ENCODE measurements at places on chromosomes 3 and 15. TPM values are rescaled to one million over a fixed set of nuclear protein-coding genes. Genes with fewer than 3 reads are reported as not detected.

The PLSCR4 gene
- total RNA-seq: 54.6 TPM

The GOLGA8B gene
- 57.2 TPM for total RNA-seq

The CORO2B gene
- 14.1 TPM for total RNA-seq

The SLC15A2 gene
- total RNA-seq: 0.29 TPM

The PDZRN3 gene
- 18.3 TPM for total RNA-seq

The CCR3 gene
- not detected for total RNA-seq

The SLC7A14 gene
- 0.29 TPM for total RNA-seq

DNA sequence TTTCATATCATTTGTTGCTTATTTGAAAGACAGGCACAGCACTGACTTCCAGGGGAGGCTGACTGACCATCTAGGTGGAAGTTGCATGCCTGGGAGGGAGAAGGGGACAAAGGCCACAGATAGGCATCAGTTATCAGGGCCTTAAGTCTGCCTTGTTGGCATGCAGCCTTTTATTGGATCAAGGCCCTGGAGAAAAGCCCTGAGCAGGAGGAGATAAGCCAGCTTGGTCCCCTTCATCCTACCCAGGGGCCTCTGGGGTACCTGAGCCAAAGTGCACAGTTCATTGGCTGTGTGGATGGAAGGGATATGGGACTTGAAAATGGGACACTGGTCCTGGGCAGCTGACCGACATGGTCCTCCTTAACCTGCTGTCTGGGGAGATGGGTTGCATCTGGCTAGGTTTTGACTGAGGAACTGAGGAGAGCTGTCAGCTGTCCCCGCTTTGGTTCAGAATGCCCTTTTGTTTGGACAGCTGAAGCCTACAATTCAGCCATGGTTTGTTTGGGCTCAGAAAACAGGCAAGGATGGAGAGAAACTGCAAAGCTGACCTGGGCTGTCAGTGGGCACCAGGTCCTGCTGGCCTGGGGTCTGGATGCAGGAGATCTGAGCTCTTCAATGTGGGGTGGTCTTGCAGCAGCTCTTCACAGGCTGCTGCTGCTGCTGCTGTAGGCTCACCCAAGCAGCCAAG lies 60.0 kb downstream of the FLNB start:
- DNase-seq: peak; percentile 37

DNA sequence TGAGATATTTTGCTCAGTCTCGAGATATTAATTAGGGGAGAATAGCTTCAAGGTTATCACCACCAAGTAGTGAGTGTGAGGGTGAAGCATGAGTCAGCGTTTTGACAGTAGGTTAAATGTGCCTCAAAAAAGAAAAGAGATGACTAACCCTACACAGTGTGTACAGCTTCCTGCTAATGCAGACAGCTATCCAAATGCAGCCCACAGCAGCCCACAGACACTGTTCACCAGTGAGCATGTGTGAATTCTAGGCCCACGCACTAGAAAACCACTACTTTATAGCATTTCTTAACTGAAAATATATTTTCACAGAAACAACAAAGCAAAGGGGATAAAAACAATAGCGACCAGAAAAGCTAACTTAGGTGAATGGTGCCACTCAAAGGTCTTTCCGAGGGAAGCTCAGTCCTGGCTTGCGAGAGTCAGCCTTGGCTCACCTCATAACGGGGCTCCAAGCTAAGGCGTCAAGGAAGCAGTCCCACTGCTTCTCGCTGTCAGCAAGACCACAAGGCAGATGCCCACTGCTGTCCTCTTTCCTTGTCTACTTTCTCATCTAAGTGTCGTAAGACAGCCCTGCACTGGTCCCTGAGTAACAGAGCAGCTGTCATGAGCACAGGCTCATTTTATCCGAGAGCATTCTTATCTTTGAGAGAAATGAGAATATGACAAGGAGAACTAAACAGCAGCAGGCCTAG lies 47.6 kb downstream of the TXNRD3 start:
- DNase-seq: peak; percentile 74

GRCh38 chr3:52153389-52154096 lies 680 bp downstream of the POC1A start:
- DNase-seq: peak; percentile 72

DNA sequence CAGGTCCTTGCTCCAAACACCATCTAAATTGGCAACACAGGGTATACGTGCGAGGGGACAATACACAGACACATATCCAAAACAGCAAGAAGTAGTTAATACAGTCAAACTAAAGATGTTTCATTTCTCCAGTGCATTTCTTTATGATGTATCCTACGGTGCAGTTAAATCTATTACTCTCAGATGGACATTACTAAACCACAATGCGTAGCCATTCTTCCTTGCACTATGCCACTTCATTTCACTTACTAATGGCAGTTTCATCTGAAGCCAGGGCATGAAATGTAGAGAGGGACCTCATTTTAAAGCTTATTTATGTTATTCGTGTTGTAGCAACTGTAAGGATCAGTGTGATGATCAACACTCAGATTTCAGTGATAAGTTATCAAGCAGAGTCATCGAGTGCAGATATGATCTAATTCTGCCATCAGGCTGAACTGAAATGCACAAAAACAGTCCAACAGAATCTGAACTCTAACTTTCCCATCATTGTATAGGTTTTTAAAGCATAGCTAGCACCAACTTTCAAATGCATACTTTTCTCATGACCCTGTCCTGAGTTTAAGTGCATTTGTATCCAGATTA lies 14.5 kb downstream of the TNIK start:
- DNase-seq: no peak

GRCh38 chr3:22318325-22318724 lies 567.3 kb upstream of the ZNF385D start:
- no peak for DNase-seq

DNA sequence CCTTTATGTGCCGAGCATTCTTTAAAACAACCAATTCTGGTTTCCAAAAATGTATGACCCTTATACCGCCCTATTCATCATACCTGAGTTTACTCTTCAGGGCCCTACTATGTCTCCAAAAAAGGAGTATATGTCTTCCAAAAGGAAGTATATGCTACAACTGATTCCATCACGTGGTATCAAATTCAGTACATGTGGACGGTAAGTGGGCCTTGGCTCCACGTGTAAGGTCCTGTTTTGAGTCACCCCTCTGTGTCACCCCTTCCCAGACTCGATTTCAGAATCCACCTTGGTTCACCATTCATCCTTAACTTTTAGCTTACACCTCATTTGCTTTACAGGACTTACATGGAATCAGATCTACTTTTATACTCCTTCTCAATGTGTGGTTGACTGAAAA lies 37.8 kb downstream of the ABHD2 start:
- DNase-seq: no peak

- DNase-seq: no peak
Measured at GRCh38 chr3:77320514-77320913, 280.6 kb downstream of the ROBO2 start.

GRCh38 chr3:13853978-13854296 lies 25.9 kb downstream of the WNT7A start:
- peak; percentile 68 for DNase-seq

DNA sequence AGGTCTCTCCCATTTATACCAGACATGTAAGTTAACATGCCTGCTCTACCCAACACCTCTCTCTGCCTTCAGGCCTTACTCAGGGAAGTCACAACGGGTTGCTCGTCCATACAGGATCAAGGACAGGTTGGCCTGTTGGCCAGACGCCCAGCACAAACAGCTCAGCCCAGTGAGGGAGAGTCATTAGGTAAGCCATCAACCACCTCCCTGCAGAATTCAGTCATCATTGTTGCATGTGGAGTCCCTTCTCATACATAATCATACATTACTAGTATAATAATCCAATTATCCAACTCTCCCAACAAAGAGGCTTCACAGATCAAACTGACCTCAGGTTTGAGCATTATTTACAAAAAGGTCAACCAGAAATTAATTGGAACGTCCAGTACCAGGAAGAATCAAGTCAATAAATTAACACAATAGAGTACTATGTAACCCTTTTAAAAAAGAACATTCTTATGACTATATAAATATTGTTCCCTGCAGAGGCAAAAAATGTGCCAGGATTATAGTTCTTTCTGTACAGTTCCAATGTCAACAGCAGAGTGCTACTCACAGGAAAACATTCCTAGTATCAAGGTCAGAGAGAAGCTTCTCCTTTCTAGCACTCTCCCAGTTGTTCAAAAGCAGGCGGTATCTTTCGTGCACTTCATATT lies 33.2 kb downstream of the HOMER2 start:
- DNase-seq: no peak

DNA sequence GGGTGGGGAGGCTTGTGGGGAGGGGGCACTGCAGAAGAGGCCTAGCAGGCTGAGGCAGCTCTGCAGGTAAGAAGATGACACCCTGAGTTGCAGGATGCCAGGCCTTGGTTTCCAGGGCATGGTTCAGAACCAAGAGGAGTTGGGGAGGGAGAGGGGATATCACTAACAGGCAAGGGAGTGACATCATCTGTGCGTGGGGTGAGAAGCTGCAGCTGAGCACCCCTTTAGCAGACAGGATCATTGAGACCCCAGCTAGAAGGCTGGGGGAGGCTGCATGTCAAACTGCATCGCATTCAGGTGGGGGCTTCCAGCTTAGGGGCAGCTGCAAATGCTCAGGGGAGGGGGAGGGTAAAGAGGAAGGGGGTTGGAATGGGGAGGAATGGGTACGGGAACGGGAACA lies 23.0 kb downstream of the CACNA2D2 start:
- DNase-seq: no peak

DNA sequence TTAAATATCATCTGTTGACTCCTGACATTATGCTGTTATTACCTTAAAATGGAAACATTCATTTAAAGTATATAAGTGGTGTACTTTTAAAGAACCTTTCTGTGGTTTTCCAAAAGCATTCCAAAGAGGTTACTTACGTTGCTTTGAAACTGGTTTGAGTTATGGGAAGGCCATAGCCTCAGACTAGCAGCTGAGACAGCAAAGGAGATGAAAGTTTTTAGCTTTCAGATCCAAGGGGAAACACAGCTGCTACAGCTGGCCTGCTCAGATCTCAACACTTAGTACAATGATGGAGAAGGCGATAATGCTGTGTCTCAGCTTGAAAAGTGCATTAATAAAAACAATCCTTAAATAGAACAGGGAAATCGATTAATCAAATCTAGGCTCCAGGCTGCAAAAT lies 921.1 kb downstream of the ROBO1 start:
- no peak for DNase-seq

DNA sequence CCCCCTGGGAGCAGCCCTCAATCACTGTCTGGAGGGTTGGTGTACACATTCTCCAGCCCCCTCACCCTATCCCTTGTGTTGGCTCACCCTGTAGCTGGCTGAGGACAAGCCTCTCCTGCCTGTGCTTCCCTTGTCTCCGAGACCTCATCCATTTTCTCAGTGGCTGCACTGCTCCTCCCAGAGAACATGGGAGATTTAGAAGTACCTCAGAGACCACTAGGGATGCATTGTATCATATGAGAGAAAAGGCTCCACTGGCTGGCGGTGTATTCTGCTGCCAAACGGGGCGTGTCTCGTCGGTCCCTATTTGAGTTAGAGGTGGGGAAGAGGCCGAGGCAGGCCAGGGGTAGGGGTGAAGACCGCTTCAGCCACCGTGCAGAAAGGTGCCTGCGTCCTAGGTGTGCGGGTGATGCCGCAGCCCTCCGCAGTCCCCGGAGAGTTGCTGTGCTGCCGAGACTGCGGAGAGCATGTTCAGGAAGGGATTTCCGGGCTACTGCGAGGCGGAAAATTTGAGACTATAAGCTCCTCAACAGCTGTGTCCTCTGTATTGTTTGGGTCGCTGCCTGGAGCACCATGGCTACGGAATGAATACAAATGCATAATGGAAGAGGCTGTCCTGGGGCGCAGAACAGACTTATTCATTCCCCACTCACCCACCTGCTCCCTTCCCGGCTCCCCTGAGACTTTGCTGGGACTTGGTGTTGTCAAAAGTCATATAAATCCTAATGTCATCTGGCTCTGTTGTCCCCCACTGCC lies 43.8 kb downstream of the SPSB4 start:
- peak; percentile 92 for DNase-seq

- DNase-seq: no peak
Measured at GRCh38 chr15:79602180-79602579, 170.0 kb downstream of the MINAR1 start.

DNA sequence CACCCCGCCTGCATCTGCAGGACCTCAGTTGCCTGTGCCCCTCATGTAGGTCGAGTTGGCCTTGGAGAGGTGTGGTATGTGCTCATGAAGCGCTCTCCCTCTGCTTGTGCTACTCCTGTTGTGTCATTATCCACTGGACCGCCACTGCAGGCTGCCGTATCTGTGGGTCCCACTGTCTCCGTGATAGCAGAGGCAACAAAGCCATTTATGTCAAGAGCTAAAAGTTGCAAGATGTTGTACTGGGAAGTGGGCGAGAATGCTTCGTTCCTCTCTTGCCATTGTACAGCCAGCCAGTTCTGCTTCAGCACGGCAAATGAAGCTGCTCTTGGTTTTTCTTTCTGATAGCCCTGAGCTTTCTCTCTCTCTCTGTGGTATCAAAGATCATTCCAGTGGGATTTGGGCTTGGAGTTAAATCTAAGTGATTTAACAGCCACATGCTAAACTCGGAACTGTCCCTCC lies 89.0 kb downstream of the TMEM212 start:
- no peak for DNase-seq

DNA sequence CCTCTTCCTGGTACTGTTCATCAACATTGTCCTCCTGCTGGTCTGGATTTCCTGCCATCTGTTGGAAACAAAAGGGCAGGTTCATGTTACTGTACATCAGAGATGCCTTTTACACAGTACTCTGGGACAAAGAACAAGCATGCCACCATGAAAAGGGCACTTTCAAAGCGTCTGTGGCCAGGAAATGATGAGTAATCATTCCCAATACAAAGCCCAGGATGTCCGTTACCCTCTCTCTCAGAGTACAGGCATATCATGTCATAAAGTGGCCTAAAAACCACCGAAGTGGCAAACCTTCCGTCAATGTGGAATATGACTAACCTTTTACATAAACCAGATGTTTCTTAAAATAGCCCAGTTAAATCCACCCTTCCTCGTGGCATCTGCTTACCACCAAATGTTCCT lies 71.2 kb downstream of the GOLIM4 start:
- DNase-seq: peak; percentile 61

DNA sequence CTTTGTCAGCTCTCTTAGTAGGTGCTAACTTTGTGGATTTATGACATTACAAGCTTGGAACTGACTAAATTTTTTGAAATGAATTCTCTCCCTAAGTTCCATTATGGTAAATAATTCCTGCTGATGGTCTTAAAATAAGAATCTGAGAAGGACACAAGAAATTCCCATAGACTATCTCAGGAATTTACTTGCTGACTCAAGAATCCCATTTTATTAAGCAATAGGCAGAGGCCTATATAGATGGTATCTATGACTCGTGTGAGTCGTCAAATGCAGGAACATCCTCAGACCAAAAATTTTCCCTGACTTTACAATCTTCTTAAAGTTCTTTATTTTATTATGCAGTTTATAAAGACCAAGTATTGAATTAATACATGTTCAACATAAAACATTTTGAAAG lies 30.7 kb upstream of the CBLB start:
- no peak for DNase-seq

DNA sequence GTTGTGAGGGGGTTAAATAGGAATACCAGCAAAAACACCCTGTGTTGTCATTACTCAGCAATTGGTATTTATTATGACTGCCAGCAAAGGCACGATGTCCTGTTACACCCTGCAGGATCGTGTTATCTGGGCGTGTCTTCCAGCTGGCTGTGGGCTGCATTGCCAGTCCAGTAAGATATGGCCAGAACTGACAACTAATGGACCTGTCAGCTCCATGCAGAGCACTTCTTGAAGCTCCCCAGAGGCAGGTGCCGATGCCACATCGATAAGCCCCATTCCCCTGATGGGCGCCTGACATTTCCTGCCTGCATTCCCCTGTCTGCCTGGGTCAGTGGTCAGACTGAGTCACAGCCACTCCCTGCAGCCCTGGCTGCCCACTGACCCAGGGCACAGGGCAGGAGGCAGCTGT lies 79.7 kb upstream of the RASGRF1 start:
- no peak for DNase-seq

- DNase-seq: no peak
Measured at GRCh38 chr3:120130656-120131055, 36.4 kb upstream of the GSK3B start.

GRCh38 chr15:42640109-42640508 lies 64.7 kb downstream of the STARD9 start:
- no peak for DNase-seq
